ENCODE measurements at places on chromosomes 3 and 15.

DNA sequence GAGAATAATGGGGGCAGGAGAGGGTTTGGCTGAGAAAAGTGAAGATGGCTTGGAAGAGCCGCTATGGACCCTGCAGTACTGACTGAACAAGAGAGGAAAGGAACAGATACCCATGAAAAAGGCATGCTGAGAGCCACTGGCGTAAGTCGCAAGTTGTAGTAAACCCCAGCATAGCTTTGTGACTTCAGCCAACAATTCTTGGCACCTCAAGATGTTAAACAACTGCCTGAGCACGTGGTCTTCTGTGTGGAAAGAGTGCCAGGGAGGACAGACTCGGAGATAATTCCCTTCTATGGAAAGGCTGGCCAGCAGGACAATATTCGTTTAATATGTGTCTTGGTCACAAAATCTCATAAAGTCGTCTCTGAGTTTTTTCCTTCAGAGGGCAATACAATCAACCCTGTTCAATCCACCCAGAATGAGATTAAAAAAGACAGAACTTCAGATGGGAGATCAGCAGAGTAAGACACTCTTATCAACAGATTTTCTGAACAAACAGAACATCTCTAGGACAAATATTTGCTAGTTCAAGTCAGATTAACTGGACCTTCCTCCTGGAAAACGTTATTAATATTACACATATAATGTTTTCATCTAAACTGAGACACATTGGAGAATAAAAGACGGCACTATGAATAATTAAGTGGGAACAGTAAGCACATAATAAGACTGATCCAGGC lies 49.2 kb downstream of the NEK10 start:
- no peak for DNase-seq

DNA sequence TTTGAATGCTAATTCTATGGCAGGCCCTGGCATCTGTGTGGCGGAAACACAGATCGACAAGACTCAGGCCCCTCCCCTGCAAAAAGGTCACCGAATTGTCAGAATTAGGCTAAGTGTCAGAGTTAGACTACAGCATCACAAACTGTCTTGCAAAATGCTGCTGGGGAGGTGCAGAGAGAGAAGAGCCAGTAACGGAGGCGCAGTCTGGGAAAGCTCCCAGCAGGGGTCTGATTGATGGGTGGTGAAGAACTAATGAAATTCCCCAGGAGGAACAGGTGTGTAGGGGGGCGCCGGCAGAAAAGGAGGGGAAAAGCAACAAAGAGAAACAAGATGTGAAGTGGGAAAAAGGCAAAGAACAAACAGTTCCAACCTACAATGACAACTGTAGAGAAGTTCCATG lies 72.7 kb upstream of the TAMM41 start:
- DNase-seq, result no peak

DNA sequence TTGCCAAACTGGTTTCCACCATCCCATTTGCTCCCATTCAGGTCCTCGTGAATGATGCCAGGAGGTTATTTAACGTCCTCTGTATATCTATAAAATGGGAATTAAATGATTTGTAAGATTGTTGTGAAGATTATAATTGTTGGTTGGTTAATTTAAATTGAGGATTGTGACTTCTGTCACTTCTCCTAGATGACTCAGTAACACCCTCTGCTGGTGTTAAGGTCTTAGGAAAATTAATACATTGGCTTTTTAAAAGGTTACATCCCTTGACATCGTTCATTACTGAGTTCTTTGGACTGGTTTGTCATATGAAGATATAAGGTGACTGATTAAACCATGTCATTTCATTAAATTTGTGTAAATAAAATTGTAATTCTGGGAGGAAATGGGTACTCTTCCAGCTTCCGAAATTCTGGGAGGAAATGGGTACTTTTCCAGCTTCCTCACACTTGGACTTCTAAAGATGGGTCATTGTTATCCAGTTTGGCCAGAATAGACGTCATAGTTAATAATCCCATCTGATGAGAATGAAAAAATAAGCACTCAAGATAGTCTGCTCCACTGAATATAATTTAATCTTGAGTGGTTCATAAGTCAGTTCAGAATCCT lies 33.3 kb upstream of the PAQR5 start:
- peak; percentile 7 for DNase-seq

DNA sequence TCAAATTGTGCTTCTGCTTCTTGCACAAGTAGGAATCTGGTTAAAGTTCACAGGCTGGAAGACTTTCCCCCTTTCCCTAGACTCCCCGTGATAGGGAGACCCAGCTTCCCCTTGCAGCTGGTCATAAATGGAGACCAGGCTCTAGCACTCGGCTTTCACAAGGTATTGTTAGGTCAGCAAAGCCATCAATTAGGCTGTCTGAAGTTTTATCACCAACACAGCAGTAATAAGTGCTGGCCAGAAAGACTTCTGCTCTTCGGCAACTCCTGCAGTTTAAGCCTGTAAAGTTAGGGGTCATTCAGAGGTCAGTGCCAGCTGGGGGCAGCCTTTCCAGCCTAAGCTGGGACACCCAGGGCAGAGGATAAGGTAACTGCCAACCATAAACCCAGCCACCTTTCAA lies 203.4 kb downstream of the MEIS2 start:
- no peak for DNase-seq

- no peak for DNase-seq
These were observed 277.5 kb upstream of the RGMA start for GRCh38 chr15:93366387-93367100.

Data from KG1 (cell line).